GM23248 (cell line): ENCODE measurements at places on chromosomes 4 and X.

DNA sequence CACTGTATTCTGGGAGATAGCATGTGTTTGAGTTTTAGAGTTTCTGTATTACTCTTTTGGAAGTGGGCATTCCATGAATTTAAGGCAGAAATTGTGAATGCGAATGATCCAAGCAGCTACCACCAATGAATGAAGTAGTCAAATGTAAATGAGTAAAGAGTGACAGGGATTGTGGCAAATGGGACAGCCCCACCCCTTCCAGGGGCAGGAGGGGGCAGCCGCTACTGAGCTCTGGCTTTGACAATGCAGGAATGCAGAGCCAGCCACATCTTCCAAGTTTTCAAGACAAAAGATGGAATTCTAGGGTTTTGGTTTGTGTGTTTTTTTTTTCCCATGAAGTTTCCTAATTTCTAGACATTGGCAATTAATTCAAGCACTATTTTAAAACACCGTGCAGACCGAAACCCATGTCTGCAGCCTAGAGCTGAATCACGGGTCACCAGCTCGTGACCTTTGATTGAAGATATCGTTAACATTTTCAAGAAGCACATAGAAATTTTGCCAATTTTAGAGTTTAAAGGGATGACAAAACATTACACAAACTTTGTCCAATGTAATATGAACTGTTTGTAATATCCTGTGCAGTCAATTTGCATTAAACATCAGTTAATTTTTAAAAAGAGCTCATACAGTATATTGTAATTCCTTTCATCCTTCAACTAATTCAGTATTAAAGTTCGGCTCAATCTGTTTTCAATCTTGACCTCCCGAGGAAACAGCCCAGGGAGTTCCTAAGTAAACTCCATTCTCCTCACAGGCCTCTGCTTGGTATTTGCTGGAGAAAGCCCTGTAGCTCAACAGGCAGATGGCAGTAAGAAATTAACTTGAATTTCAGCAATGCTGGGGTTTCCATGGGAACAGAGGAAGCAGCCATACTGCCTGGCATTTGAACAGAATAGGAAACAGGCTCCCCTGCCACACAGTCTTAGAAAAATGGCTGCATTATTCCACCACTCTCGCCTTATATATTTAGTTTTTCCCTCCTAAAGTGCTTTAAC, 83.4 kb downstream of the UCHL1 start:
- no peak overlapping the region for H3K4me3 ChIP-seq
- peak; percentile 69 for DNase-seq
- no peaks in the 10 kb centered on the region for H3K36me3 ChIP-seq
- H3K27me3 ChIP-seq: no peaks in the 10 kb centered on the region
- H3K4me1 ChIP-seq: 0 out of 2 replicates have a peak, but pooled peaks cover 12% of the 10 kb centered on the region

DNA sequence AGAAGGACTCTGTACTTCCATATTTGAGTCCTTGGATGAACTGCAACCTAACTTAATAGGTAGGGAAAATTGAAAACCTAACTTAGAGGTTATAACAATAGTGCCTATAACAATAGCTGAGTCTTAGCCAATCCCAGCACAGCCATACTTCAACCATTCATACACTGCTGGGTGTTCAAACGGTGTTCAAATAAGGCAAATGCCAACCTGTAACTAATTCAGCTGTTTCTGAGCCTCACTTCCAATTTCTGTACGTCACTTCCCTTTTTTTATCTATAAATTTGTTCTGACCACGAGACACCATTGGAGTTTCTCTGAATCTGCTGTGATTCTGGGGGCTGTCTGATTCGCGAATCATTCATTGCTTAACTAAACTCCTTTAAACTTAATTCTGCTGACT, 9.6 kb upstream of the GRSF1 start:
- H3K27ac ChIP-seq: no peak overlapping the region
- no peaks in the 10 kb centered on the region for H3K36me3 ChIP-seq

- no peaks in the 10 kb centered on the region for H3K36me3 ChIP-seq
- H3K27me3 ChIP-seq: no peaks in the 10 kb centered on the region
- no peaks in the 10 kb centered on the region for H3K4me1 ChIP-seq
- no peak overlapping the region for H3K4me3 ChIP-seq
Observed at GRCh38 chr4:145216535-145216934, 36.1 kb upstream of the OTUD4 start.

DNA sequence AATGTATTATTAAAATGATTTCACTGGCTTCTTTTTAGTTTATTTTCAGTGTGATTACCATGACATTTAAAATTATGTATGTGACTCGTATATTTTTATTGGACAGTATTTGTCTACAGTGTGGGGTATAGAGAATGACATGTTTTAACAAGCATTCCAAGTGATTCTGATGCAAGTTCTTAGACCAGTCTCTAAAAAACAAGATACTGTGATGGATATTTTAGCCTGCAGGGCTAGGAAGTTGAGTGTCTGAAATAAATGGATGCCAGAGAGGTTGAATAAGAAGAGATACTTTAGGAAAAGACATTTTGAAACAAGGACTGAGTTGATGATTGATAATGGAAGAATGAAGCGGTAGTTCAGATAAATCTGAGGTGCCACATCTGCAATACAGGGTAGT, 3.5 kb upstream of the MAD2L1 start:
- H3K36me3 ChIP-seq: no peaks in the 10 kb centered on the region
- peak overlapping the region; percentile 16 for H3K4me3 ChIP-seq
- H3K4me1 ChIP-seq: peaks cover 44% of the 10 kb centered on the region
- peak overlapping the region; percentile 50 for H3K27ac ChIP-seq
- peak; percentile 66 for DNase-seq

GRCh38 chrX:78886550-78886949, 58.6 kb upstream of the P2RY10 start:
- no peaks in the 10 kb centered on the region for H3K27me3 ChIP-seq
- H3K27ac ChIP-seq: no peak overlapping the region
- no peaks in the 10 kb centered on the region for H3K36me3 ChIP-seq
- DNase-seq: peak; percentile 43

DNA sequence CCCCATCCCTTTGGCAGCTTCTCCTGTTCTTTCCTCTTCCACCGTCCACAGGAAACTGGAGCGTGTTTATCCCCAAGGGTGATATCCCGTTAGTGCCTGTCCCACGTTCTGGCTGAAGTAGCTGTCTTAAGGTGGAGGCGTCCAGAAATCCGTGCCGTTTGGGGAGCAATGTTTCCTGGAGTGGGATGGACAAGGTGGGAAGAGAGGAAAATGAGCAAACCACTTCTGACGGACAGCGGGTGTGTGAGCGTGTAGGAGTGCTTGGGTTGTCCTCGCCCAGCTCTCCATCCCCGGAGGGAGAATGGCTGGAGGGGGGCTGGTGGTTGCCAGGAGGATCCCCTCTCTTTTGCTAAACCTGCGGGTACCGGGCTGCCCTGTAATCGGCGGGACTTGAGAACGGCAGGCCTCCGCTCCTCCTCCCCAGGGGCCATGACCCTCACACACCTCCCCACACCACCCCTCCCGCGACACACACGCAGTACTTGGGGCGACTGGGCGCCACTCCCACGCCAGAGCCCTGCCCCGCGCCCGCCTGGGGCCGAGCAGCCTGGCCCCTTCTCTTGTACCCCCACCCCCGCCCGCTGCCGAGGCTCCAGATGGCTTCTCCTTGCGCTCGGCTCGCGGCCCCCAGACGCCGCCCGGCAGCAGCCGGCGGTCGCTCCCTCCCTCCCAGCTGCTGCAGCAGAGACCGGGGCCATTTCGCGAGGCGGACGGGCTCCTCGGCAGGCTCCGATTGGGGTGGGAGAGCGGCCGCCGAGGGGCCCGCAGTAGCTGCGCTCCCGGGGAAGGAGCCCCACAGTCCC, 13.9 kb upstream of the PRDM8 start:
- peak overlapping the region; percentile 100 for H3K4me3 ChIP-seq
- no peaks in the 10 kb centered on the region for H3K36me3 ChIP-seq
- DNase-seq: peak; percentile 44
- H3K27ac ChIP-seq: no peak overlapping the region

GRCh38 chr4:136939781-136940180, 592.5 kb downstream of the PCDH18 start:
- no peaks in the 10 kb centered on the region for H3K36me3 ChIP-seq
- H3K27me3 ChIP-seq: no peaks in the 10 kb centered on the region
- no peak overlapping the region for H3K4me3 ChIP-seq
- no peaks in the 10 kb centered on the region; the same call in 1 of the 2 replicates for H3K4me1 ChIP-seq
- no peak overlapping the region for H3K27ac ChIP-seq
- DNase-seq: peak; percentile 7

DNA sequence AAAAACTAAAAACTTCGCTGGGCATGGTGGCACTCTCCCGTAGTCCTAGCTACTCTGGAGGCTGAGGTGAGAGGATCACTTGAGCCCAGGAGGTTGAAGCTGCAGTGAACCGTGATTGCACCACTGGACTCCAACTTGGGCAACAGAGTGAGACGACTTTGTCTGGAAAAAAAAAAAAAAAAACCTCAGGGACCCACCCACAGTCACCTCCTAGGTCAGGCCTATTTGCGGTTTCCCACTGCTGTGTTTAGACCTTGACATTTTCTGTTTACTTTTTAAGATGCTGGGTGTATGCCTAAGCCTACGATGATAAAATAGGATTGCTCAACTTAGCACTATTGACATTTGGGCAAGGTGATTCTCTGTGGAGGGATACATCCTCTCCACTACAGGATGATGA, 197.4 kb upstream of the TBL1X start:
- no peak overlapping the region for H3K4me3 ChIP-seq
- H3K36me3 ChIP-seq: no peaks in the 10 kb centered on the region
- no peak overlapping the region for H3K27ac ChIP-seq
- H3K4me1 ChIP-seq: peaks cover 5% of the 10 kb centered on the region

DNA sequence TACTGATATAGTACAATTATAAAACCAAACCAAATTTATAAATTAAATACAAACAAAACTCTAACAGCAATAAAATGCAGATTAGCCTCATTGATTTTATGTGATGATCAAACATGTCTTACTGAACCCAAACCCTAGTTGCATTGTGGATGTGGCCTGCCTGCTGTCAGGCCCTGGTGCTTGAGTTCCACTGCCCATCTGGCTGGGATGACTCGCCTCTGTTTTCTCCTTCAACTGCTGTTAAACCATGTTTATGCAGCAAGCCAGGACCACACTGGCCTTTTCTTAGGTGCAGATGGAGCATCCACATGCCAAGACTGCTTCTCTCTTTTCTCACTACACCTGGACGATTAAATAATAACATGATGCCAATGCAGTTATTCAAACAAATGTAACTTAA, 22.6 kb downstream of the NAP1L5 start:
- H3K27me3 ChIP-seq: no peaks in the 10 kb centered on the region
- no peak overlapping the region for H3K4me3 ChIP-seq
- H3K27ac ChIP-seq: peak overlapping the region; percentile 18; the same call in 1 of the 2 replicates
- peaks cover 18% of the 10 kb centered on the region for H3K36me3 ChIP-seq
- DNase-seq: peak; percentile 64

DNA sequence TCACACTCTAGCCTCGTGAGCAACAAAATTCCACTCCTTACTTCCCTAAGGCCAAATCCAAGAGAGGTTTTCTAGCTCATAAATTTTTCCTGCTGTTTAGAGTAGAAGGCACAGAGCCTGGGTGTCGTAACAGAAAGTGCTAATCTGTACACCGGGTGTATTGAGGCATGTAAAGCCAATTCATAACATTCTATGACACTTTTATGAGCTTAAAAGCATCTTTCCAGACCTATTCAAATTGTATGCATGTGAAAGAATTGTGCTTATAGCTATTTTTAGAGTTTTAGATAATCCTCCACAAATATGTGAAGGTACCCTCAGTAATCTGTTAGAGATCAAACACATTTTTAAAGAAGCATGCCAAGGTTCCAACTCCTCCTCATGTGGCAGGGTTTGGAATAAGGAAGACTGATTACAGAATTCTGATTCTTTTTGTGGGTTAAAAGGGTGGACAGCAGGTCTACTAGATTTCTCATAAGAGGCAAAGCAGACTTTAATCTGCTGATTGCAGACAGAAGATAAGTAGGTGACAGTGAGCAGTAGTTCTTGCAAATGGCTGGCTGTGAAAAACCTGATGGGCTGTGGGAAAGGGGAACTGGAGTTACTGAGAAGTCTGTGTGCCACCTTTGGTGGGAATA, 25.5 kb upstream of the LRCH2 start:
- H3K27me3 ChIP-seq: no peaks in the 10 kb centered on the region
- peak; percentile 2 for DNase-seq
- H3K4me1 ChIP-seq: no peaks in the 10 kb centered on the region
- H3K4me3 ChIP-seq: no peak overlapping the region
- H3K27ac ChIP-seq: no peak overlapping the region
